MV-4-11 (cell line): ENCODE measurements at places on chromosomes 5 and 9.

DNA sequence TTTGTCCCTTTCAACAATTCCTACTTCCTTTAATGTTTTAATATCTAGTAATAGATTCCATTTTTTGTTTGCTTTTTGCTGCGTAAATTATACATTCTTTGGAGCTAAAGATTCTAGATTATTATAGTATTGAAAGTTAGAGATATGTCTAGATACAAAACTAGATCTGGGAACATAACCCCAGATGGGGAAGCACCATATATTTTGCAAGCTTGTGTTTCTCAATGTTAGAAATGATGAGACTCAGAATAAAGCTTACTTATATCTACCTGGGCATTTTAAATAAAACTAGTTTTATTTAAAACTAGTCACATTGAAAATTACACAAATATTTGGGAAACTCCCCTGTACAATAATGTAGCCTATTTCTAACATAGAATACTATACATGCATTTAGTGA is 32.2 kb downstream of the TRIO start:
- no peak for DNase-seq

GRCh38 chr9:127360829-127361228 is 36.1 kb upstream of the SLC2A8 start:
- no peak for DNase-seq

DNA sequence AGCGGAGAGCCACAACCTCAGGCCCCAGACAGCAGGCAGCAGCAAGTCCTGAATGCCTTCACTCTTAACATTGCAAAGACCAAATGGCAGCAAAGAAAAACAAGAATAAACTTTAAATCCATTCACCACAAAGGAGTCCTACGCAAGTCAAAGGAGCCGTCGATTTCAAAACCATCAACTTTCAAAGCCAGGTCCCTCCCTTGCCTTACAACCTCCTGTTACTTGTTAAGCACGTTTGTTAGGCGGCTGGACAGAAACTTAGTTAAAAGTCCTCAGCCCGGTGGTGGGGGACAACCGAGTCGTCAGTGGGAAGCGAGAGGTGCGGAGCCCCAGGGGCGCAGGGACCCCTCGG is 938 bp downstream of the LPAR1 start:
- peak; percentile 5 for DNase-seq

GRCh38 chr9:13942695-13943094 is 371.2 kb downstream of the NFIB start:
- DNase-seq: peak; percentile 29

DNA sequence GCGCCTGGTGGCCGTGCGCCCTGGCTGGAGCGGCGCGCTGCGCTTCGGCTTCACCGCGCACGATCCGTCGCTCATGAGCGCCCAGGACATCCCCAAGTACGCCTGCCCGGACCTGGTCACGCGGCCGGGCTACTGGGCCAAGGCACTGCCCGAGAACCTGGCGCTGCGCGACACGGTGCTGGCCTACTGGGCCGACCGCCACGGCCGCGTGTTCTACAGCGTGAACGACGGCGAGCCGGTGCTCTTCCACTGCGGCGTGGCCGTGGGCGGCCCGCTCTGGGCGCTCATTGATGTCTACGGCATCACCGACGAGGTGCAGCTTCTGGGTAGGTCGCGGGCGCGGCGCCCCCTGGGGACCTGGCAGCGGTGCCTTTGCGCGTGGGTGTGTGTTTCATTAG is 28.9 kb downstream of the NEURL1B start:
- no peak for DNase-seq
